Uterus (tissue), 4 donors: ENCODE measurements at places on chromosomes 6 and 20.

DNA sequence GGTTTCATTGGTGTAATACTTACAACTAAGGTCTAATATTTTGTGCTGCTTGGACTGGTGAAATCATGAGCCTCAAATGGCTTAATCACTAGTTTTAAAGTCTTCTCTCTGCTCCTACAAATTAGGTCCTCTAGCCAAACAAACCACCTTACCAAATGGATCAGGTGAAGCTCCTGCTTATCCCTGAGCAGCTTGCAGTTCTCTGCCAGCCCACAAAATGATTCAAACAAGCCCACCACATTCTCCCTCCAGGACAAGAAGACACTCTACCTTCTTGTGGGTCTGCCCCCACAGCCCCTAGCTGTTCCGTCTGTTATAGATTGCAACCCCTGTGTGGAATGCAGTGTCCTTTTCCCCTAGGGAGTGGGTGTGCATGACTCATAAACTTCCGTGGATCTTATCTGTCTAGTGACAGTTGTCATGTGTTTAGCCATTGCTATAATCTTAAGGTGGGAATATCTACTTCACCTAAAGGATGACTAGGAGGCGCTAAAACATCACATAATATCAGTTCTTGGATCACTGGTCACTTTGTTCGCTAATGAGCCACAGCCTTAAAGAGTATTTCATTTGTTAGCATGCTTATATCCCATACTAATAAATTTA, 940.5 kb upstream of the MANEA start:
- no peak for DNase-seq

DNA sequence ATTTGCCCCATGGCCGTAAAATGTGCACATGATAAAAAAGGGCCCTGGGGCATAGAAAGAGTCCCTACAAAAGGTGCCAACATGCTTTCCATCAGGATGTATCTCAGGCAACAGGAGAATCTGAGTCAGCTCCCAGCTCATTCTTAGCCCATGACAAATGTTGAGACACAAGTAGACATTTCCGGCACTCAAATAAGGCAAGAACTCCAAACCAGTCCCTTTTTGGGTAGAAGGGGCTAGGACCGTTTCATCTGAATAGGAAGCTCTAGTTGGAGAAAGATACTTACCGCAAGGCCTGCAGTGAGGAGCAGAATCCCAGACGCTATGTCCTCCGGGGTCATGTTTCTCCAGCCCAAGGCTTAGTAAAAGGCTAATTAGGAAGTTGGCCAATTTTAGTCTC, 261.0 kb upstream of the RIN2 start:
- no peak for DNase-seq

GRCh38 chr6:87484491-87484890, 11.7 kb downstream of the SLC35A1 start:
- no peak for DNase-seq

DNA sequence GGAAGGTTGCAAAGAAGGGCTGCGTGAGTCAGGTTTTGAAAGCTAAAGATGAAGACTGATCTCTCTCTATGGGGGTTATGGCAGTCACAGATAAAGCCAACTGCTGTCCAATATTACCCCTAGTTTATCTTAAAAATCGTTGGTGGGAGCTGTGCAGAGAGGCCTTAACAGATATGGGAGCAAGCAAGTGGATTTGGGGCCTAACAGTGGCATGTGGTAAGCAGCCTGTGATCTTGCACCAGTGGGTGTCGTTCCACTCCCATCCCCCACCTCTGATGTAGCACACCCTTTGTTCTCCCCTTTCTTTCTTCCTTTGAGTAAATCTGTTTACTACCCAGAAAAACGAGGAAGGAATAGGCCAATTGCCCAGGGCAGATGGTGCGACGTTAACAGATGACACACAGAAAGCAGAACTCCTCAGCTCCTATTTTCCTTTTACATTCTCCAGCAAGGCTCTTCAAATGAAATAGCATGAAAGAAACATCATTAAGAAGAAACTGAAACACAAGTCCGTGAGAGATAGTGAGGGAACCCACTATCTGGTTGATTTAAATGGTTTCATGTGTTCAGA, 274.1 kb upstream of the CITED2 start:
- DNase-seq: no peak

DNA sequence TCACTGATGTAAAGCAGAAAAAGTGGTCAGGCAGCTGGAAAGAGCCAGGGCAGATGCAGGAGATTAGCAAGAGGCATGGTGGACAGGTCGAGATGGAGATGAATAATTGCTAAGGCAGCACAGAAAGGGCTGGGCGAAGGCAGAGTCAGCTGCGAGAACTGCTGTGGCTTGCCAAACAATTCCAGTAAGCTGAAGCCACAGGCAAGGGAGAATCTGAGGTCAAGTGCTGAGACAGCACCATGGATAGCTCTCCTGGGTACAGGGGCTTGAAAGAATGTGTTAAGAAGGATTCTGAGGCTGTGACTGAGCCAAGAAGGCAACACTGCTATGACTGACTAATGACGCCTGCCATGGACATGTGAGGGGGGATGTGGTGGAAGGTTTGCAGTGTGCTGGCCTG, 220.8 kb upstream of the FOXA2 start:
- DNase-seq: no peak

- DNase-seq: peak; percentile 77
Observed at GRCh38 chr6:170279977-170280688, 10.7 kb downstream of the DLL1 start.

DNA sequence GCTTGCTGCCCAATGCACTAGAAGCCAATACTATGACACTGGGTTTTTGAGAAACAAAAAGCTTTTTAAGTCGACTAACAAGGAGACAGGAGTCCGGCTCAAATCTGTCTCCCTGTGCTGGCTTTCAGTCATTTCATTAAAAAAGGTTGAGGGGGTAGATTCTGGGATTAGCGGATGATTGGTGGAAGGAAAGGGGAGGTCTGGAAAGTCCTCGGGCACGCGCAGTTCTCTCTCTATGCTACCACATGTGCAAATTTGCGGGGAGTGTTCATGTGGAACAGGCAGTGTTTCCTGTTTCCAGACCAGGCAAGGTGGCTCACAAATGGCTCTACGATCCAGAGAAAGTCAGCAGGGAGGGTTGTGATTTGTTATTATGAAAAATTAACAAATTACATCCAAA, 89.1 kb upstream of the TOX2 start:
- DNase-seq: no peak

GRCh38 chr20:22711971-22712755, 127.8 kb upstream of the FOXA2 start:
- DNase-seq: no peak
